ENCODE measurements at places on chromosomes 7 and 10.

- DNase-seq: no peak
These were observed 252.5 kb upstream of the VWC2 start for GRCh38 chr7:49520951-49521350.

- no peak for DNase-seq
These were observed 368.8 kb downstream of the SFMBT2 start for GRCh38 chr10:7042000-7042399.

GRCh38 chr10:62653254-62653653 is 151.3 kb upstream of the ADO start:
- no peak for DNase-seq

GRCh38 chr7:98288064-98288823 is 6.8 kb downstream of the BRI3 start:
- DNase-seq: no peak

GRCh38 chr10:1166101-1166827 is 110.1 kb downstream of the WDR37 start:
- no peak for DNase-seq

DNA sequence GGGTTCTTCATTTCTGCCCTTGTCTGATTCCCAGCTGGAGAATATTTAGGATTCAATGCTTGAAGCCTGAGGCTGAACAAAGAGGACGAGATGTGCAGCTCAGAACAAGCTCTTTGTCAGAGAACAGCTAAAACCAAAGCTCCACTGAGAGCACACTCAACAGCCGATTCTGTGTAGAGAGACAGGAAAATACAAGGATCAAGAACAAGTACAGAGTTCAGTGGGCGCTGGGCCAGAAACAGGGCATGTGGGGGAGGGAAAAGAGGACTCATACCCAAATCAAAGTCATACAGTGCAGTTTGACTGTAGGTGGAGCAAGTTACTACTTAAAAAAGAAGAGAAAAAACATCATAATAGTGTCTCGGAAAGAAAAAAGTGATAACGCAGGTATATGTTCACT is at the start of gene AGMO:
TSS of gene AGMO (minus strand) at position 181 of the 400 bp plus-strand sequence.
- DNase-seq: no peak

DNA sequence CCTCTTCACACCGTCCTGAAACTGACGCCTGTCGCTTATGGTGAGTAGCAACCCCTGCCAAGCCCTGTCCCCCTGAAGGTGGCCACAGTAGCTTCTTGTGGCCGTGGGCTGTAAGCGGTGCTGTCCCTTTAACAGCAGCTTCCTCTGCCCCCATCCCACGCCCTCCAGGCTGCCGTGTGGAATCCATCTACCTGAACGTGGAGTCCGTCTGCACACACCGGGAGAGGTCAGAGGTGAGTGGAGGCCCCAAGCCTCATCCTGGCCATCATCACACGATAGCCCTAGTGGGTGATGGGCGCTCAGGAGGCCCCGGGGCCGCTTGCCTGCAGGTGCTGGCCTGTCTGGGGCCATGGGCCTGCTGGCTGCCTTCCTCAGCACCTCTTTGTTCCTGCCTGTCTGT is 21.2 kb downstream of the PFKFB3 start:
- no peak for DNase-seq

DNA sequence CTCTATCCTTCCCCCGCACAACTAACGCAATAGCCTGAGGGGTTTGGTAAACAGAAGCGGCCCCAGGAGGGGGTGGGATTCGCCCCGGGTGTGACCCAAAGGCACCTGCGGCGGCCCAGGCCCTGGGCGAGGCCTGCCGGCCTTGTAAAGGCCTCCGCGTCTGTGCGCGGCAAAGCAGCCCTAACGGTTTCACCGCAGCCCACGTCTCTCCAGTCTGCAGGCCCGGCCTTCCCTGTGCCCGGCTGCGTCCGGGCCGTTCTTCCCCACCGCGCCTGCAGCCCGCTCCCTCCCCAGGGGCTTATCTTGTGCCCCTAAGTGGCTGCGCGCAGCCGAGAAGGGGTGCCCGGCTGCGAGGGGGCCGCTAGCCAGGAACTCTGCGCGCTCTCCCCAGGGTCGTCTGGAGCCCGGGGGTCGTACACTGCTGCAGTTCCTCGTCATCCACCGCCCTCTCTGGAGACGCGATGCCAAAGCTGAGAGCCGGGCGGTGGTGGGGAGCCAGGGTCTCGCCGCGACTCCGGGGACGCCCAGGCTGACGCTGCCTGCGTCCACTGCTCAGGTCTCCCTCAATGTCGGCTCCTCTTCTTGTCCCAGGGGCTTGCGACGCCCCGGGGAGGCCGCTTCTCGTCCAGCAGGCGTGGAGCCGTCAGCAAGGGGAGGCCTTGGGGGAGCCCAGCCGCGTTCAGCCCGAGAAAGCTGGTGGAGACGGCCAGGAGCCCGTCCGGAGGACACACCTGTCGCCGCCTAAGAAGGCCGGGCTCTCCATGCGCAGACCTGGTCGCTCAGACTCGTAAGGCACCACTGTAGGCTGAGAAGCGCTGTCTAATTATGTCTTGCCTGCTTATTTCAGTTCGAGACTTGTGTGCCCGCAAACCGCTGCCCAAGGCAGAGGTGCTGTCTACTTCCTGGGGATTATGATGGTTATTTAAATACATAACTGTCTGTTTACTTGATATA is 132.3 kb downstream of the SPAG6 start:
- DNase-seq: no peak

GRCh38 chr10:118571123-118571522 is 24.3 kb downstream of the PRLHR start:
- no peak for DNase-seq

DNA sequence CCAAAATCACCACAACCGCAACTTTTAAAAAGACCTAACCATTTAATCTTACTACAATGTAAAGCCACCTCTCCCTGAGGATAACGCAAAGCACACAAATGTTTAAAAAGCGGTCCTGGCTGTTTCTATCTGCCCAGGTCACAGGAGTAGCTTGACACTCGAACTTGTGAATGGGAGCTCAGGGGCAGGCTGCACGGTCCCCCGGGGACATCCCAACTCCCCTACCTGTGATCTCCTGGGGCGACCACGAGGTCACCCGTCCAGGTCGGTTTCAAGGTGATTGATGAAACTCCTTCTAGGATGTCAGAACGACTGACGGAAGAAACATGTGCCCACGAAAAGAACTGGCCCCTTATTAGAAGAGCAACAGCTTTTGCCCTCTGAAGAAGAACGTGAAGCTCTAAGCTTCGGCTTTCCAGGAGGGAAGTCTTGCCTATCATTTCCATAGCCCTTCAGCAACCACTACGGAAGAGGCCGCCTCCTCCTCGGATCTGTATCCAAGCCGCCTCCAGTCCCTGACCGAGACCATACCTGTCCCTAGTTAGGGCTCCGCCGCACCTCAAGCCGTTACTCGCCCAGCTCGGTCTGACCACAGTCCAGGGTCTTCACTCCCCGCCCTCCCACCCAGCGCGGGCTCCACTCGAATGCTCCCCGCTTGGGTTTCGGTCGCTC is 459 bp downstream of the CYCS start:
- no peak for DNase-seq

DNA sequence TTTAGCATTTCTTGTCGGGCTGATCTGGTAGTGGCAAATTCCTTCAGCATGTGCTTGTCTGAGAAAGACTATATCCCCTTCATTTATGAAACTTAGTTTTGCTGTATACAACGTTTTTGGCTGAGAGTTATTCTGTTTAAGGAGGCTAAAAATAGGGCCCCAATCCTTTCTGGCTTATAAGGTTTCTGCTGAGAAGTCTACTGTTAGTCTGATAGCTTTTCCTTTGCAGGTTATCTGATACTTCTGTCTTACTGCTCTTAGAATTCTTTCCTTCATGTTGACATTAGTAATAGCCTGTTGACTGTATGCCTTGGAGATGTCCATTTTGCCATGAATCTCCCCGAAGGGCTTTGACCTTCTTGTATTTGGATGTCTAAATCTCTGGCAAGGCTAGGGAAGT is 9.9 kb downstream of the CASP7 start:
- DNase-seq: no peak

GRCh38 chr7:32104766-32105165 is 34.6 kb upstream of the PDE1C start:
- no peak for DNase-seq

DNA sequence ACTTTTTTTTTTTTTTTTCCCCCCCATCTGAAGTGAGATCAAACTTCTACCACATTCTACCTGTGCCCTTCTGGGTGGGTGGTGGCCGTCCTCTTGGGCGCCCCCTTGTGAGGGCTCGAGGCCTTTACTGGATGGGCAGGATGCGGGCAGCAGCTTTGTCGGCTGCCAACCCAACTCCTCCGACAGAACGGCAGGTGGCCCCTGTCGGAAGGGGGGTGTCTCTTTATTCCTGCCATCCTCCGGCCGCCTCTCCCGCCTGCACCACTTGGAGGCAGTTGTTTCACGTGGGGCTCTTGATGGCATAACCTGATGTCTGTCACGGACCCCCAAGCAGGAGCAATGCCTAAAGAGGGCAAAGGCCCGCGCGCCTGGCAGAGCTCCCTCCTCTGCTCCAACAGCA is 31.0 kb downstream of the AMZ1 start:
- no peak for DNase-seq

GRCh38 chr7:102125127-102125596 is 161.5 kb upstream of the SH2B2 start:
- no peak for DNase-seq

GRCh38 chr7:75994388-75995051 is at the start of gene TMEM120A:
TSS of gene TMEM120A (minus strand) at chr7:75994595. CDS start at chr7:75994570, 25 bp downstream.
- DNase-seq: peak; percentile 59

- DNase-seq: no peak
These were observed at the start of gene CALD1 for GRCh38 chr7:134778941-134779740. TSS of gene CALD1 (plus strand) at chr7:134779634. CDS start at chr7:134867734, 88,100 bp downstream.

DNA sequence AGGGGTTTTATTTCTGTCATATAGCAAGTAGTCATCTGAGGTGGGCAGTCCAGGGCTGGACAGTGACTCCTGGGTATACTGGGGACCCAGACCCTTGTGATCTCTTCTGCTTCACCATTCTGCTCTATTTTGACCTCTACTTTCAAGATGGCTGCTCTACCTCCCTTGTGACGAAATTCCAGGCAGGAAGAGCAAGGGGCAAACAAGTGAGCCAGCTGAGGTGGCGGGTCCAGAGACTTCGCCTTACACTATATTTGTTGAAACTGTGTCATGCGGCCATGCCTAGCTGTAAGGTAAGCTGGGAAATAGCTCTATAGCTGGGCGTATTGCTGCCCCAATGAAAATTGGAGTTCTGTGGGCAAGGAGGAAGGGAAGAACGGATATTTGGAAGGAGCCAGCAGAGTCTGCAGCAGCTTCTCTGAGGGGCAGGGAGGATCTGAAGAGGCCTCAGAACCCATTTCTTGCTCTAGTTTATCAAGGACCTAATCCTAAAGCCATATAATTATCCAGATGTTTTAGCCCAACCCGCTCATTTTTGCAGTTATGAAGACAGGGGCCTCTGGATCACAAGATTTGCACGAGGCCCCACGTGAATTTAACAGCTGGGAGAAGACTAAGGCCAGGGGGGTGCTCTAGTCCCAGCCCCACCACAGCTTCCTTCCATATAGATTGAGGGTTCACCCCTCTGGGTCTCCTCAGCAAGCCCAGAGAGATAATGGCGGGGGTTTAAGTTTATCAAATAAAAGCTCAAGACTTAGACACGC is 7.7 kb upstream of the CPA1 start:
- no peak for DNase-seq

GRCh38 chr10:77716458-77717317 is 79.1 kb upstream of the KCNMA1 start:
- DNase-seq: no peak

- no peak for DNase-seq
These were observed 294.2 kb downstream of the ZNF248 start for GRCh38 chr10:37563107-37563714.

DNA sequence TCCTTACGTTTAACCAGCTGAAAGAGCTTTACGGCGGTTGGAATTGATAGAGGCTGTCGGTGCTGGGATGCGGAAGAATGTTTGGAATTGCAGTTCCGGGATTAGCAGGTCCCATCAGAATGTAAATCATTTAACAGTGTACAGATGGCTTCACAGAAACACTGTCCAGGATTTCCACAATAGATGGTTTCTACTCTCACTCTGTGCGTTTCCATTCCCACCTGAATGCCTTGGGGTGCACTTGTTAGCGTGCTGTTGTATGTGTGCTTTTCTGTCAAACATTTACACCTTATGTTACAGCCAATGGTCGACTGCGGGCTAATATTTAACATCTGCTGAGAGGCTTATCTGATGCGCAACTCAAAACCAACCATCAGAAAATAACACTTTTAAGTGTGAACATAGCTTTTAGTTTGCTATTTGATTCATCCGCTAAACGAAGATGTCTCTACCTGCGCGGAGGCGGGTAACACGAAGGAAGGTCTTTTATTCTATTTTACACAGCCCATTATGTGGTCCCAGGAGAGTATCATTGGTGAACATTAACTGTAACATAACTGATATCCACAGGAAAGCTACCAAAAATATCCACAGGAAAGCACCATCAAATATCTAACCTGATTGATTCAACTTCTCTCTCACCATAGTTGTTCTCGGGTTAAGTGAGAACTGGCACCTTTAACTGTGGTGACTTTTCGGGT is 179.0 kb downstream of the PRPF18 start:
- DNase-seq: no peak

DNA sequence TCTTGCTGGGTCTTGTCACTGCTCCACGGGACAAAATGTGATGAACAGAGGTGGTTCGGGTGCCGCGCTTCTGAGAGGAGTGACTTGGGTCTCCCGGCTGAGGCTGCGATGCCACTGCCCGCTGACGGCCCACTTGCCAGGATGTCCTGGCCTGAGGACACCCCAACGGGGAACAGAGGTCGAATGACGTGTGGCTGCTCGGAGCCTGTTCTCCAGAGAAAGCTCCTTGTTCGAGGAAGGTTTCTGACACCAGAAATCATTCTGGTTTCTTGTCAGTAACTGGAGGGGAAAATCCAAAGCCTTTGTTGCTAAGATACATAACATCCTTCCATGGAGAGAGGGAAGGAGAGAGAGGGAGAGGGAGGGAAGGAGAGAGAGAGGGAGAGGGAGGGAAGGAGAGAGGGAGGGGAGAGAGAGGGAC is 236.4 kb downstream of the WDR37 start:
- no peak for DNase-seq

All from NCI-H187 treated with DMSO at 0.1 percent for 48 hours (cell line).